Naive thymus-derived CD8-positive, alpha-beta T cell (primary cell): ENCODE measurements at places on chromosomes 1 and 21.

DNA sequence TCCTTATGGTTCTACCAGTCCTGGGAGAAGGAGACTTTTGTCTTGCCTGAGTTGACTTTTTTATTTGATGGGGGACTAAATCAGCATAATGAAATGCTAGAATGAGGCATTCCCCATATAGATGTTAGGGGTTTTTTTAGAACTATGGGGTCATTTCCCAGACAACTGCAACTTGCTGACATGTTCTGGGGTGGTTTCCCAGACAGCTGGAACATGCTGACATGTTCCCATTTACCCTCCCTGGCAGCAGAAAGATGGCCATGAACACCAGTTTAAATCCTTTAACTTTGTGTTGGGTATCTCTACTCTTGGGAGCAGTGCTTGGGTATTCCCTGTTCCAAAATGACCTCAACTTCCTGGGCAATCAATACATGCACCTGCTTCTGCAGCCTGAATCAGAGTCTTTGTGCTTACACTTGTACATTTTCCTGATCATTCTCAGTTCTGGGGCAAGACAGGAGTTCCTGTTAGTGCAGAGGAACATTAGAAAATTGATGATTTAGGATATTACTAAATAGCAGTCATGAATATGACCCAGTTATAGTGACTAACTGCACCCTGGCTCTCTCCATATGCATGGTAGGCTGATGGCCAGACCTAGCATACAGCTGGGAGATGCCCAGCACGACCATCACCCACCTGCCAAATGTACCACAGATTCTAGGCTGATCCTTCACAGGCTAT is 75.4 kb upstream of the CD5L start:
- DNase-seq: no peak

DNA sequence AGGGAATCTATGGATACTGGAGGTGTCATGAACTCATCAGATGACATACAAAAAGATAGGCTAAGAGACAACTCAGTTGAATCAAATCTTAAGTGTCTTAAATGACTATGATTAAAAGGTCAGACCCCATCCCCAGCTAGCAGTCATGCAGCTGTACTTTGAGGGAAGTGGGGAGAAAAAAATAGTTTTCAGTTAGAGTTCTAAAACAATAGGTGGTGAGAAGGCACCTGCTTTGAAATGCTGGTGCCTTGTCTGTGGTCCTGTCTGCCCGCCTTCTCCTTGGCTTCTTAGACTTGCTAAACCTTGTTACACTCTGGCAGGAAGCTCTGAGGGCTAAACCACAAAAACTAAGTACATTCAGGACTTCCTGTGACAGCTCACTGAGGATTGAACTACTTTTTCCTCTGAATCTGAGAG is 15.3 kb downstream of the CD2 start:
- peak; percentile 29 for DNase-seq

DNA sequence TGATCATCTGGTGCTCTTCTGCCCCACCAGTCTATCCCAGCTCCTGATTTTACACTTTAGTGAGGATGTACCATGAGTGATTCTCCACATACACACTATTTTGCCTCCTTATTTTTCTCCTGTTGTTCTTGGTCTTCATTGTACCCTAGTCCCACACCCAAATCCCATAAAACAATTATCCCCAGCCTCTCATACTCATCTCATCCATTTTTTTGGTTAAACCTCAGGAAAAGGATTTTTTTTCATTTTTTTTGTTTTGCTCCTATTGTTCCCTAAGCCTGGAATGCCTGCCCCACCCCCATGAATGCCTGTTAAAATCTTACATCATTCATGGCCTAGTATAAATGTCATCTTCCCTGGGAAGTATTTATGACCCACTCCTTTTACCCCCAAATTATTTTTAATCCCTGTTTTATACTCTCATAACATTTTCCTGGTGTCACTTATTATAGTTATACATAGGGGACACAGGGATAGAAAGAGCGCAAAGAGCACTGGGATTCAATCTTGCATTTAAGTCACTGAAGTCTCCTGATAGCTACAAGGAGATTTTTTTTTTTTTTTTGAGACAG is 4.9 kb upstream of the LINGO4 start:
- no peak for DNase-seq

DNA sequence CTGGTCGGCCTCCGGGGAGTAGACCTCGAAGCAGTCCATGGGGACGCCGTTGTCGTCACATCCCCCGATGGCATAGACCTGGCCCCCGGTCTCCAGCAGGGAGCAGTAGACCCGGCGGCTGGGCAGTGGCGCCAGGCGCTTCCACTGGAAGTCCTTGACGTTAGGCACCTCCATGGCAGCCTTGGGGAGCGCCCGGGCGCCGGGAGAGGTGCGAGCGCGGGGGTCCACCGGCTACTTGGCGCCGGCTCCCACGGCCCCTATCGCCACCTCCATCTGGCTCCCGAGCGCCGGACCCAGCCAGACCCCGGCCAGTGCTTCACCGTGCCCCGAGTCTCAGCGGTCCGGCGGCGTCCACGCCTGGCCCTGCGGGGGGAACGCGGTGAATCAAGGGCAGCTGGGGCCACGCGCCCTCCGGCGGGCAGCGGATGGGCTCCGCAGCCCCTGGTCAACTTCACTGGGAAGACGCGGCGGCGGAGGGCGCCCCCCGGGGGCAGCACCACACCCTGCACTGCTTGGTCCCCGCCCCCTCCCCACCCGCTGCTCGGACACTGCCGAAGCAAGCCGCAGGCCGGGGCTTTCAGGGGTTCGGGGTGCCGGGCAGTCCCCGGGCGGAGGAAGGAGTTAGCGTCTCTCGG is 13.2 kb downstream of the KLHDC8A start:
- DNase-seq: no peak
